ENCODE measurements at places on chromosomes 13 and 19.

DNA sequence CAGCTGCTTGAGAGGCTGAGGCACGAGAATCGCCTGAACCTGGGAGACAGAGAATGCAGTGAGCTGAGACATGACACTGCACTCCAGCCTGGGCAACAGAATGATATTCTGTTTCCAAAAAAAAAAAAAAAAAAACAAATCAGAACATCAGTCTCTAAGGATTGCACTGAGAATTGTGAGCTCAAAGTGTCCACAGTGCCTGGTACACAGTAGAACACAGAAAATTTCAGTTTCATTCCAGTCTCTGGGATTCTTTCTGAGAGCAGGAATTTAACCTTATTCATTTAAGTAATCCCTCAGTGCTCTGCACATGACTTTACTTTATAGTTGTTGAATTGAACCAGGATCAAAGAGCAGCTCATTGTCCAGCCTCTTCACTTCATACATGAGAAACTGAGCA lies 25.9 kb upstream of the GATAD2A start:
- DNase-seq, result no peak

- DNase-seq, result no peak
Measured at GRCh38 chr19:9793071-9793591, 24.6 kb upstream of the ZNF846 start.

GRCh38 chr13:72316716-72317115 lies 410.7 kb downstream of the MZT1 start:
- DNase-seq, result no peak

DNA sequence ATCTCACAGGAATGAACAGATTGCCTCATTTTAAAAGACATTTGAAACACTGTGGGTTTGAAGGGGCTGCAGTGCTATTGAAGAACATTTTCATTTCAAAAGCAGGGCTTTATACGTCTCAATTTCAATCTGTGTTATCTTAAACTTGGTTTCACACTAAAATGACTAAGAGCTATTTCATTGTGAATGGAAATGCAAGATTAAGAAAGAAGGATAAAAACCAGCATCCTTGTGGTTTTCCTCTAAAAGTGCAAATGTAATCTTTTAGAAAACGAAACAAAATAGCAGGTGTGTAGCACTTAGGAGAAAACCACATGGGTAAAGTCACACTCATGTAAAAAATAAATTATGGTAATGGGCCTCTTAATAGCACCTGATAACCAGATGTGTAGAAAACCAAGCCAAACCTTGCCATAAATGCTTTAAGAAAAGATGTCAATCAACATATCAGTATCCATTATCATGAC lies 397.7 kb downstream of the GPC6 start:
- DNase-seq, result no peak

GRCh38 chr13:23859455-23859854 lies 29.7 kb downstream of the MIPEP start:
- no peak for DNase-seq

- no peak for DNase-seq
Measured at GRCh38 chr13:99868767-99869166, 102.8 kb downstream of the ZIC5 start.

DNA sequence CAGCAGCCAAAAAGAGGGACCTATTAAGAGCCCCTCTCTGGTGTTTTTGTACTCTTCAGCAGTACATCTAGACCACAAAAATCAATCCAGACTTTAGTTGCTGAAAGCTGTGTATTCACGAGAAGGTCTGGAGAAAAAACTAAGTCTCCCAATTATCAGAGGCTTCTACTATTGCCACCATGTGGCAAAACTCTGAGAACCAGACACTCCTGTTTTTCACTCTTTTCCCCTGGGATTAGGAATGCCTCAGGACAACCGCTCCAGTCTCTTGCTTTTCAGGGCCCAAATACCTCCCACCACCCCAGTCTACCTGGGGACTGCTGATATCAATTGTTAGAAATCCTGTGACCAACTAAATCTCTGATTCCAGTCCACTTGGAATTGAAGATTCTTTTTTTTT lies 30.1 kb upstream of the OBI1 start:
- DNase-seq, result no peak

- no peak for DNase-seq
Measured at GRCh38 chr13:78845656-78846365, 186.9 kb upstream of the OBI1 start.

DNA sequence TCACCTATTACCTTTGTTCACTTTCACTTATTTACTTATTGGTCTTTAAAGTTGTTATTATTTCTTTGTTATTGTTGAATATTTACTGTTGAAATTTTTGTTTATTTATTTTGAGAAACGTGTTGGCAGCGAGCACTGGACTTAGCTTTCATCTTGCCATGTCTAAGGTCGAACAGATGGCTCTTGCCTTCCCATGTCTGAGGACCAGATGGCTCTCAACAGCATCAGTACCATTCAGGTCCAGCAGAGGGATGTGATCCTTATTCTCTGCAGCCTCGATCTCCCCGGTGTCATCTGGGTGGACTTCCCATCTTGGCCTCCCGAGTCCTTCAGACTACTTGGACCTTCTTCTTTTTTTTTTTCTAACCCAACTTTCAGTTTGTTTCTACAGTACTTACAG lies 1437.6 kb downstream of the UQCRFS1 start:
- DNase-seq, result no peak

DNA sequence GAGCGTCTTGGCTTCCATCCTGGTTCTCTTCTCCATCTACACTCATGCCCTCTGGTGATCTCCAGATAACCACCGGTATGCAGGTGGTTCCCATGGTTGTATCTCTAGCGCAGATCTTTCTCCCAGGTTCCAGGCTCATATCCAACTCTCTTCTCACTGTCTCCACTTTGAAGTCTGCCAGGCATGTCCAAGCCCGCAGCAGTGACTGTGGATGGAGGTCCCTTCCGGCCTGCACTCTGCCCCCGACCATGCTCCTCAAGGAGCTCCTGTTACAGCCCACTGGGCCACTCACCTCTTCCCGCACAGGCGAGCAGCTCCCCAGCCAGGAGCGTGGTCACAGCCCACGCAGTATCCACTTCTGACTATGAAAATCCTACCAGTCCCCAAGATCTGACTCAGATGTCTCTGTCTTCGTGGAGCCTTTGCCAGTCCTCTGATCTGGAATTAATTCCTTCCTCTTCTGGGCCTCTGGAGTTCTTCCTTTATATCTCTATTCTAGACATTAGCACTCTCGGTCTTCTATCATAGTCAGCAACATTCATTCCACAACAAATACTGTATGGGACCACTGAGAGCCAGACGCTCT lies 100.2 kb downstream of the TEX26 start:
- no peak for DNase-seq

DNA sequence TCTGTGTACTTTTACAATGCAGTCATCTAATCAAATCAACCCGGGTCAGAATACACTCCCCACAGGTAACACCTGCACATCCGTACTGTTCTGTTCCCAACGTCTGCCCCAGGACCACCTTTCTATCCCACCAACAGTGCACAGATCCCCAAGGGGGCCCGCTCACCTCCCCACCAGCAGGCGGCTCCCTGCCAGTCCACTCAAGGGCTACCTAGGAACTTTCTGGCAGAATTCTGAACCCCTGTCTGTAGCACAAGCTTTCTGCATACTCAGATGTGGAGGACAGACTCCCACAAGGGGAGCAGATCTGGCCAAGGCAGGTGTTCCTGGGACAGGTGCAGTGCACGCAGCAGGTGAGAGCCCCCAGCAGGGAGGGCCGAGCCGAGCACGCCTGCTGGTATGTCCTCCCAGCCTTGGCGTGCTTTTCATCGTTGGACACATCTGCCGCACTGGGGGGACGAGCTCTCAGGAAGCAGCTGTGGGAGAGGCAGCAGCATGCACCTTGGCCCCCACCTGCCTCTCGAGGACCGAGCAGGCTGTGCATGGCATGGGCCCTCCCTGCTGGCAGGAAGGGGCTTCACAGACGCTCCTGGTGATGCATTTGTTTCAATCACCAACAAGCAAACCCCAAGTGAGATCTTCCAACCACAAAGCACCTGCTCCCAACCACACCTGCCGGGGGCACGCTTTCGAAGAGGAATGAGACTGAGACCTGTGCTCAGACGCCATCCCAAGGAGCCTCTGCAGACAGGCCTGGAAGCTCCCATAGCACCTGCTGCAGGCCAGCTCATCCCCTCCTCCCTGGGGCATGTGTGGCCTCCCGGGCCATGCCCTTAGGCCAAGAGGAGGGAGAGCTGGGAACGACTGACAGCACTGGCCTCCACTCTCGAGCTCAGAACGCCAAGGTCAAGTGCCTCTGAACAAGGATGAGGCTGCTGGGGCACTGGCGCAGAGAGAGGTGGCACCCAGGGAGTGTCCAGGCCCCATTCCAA lies 35.9 kb downstream of the RAB20 start:
- DNase-seq, result no peak

GRCh38 chr19:51226067-51226466 lies 1.2 kb downstream of the CD33 start:
- DNase-seq, result no peak

DNA sequence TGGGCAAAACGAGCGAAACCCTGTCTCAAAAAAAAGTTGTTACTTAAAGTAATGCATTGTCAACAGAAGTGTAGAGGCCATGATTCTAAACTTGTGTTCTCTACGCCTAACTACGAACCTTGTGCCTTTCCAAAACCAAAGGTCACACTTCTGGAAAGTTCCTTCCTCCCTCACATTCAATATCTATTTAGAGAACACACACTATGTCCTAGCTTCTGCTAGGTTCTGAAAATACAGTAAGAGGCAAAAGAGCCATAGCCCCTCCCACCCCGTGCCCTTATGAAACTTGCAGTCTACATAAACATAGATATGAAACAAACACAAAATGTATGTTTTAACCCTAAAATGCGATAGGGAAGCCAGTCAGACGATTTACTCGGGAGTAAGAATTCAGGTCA lies 36.4 kb downstream of the RNF6 start:
- DNase-seq, result no peak

DNA sequence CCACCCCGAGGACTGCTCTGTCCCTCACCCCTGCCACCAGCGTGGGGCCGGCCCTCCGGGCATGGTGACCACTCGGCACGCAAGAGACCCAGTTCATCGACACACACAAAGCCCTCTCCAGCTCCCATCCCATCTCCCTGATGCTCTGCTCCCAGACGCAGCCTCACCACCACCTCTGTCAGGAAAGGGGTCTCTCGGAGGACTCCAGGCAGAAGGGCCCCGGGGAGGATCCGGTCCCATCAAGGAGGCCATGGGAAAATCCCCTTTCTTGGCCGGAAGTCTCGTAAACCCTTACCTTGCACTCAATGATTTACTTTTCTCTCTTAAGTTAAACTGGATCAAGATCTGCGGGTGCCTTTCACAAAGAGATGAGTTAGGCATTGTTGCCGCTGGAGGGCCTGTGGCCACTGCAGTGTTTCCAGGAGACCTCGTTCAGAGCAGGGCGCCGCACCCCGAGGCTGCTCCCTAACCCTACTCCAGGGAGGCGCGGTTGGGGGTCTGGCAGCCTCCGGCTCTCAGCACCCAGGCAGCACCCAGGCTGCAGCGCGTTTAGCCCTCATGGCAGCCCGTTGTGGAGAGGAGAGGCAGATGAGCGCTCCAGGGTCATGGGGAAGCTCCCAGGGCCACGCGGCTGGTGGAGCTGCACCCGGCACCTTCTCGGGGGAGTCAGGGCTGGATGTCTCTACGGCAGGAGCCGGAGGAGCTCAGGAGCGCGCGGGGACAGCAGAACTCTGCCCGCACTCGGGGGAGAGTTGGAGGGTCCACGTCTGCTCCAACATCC lies 31.0 kb downstream of the C2CD4C start:
- no peak for DNase-seq

DNA sequence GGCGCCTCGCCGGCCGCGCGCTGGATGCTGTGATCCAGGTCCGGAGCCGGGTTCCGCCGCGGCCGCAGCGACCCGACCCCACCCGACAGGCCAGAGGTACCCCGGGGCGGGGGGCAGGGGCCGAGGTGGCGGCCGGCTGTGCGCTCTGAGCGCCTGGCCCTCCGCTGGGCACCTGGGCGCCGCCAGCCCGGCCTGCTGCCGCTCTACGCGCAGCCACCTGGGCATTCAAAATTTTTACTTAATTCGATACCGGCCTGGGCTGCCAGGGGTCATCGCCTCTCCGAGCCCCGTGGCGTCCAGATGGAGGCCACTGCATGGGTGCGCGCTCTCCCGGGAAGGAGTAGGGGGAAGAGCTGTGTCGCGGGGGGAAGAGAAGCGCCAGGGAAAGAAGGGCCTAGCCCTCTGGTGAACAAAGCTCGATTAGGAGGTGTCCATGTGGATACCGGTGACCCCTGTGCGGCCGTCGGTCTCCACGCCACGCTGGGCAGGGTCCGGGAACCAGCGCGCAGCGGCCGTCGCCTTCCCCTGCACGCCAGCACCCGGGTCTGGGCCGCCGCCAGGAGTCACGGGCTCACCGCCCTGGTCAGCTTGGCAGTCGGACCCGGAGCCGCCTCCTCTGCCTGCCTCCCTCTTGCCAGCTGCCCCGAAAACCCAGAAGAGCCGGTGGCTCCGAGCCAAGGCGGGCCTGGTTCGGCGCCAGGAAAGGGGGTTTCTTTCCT lies 666 bp downstream of the BIVM start:
- DNase-seq, result no peak

- no peak for DNase-seq
Measured at GRCh38 chr13:25148402-25148771, 23.7 kb downstream of the AMER2 start.

DNA sequence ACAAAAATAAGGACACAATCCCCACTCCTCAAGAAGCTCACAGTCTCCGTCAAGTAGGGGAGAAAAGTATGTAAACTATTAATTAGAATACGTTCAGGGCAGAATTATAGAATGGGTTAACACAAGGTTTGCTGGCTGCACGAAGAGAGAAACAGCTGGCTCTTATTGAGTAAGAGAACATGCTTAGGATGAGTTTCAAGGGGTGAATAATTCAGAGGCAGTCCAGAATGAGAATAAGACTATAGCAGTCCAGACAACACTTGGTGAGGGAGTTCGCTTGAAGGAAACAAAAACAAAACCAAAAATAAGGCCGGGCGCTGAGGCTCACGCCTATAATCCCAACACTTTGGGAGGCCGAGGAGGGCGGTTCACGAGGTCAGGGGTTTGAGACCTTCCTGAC lies 61.9 kb downstream of the THSD1 start:
- no peak for DNase-seq

DNA sequence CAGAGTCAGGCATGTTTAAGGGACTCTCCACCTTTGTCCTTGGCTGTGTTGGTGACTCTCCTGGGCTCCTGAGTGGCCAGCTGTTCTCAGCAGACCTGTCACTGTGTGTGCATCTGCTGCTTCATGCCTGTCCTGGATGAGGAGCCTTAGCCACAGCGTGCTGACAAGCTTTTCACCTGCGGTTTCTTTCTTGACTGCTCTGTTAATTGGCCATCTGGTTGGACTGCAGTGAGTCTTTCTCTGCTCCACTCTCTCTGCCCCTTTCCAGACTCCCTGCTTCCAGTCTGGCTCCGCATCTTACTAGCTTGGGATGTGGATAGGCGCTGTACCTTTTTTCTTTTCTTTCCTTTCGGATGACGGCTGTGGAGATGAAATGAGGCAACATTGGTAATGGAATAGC lies 38.8 kb downstream of the POLR1D start:
- DNase-seq, result no peak

GRCh38 chr13:112905990-112906641 lies 62.9 kb upstream of the MCF2L start:
- no peak for DNase-seq

DNA sequence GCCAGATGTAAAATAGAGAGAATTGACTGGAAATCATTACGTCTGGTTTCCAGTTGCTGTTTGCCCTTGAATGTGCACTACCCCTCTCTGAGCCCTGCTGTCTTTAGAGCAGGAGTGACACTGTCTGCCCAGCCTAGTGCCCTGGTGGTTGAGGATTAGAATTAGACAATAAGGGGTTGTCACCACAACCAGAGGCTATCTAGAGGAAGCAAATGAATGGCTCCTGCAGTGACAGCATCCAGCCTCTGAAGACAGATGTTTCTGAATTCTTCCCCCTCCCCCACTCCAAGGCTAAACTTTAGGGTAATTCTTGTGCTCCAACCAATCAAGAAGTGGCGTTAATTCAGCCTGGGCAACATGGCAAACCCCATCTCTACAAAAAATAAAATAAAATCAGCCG lies 2.0 kb downstream of the RAB8A start:
- DNase-seq, result no peak

Data from left renal pelvis (tissue), 4 donors.